ENCODE measurements at places on chromosomes 3 and 15. TPM values are rescaled to one million over a fixed set of nuclear protein-coding genes. Genes with fewer than 3 reads are reported as not detected.

The C3orf18 gene
- total RNA-seq, result 8.2 TPM

The ACAA1 gene
- total RNA-seq, result 34.8 TPM

The CCDC54 gene
- total RNA-seq, result not detected

The GOLGA6B gene
- not detected for total RNA-seq

The SPINK8 gene
- not detected for total RNA-seq

- H3K36me3 ChIP-seq, result no peaks in the 10 kb centered on the region
- H3K4me3 ChIP-seq, result no peak overlapping the region
Observed at GRCh38 chr3:71650372-71650771, 66.8 kb upstream of the FOXP1 start.

GRCh38 chr3:42855219-42855546 is 20.5 kb downstream of the CYP8B1 start:
- no peak overlapping the region for H3K27ac ChIP-seq
- H3K27me3 ChIP-seq, result no peaks in the 10 kb centered on the region
- no peaks in the 10 kb centered on the region for H3K36me3 ChIP-seq
- DNase-seq, result no peak
- no peaks in the 10 kb centered on the region for H3K4me1 ChIP-seq

DNA sequence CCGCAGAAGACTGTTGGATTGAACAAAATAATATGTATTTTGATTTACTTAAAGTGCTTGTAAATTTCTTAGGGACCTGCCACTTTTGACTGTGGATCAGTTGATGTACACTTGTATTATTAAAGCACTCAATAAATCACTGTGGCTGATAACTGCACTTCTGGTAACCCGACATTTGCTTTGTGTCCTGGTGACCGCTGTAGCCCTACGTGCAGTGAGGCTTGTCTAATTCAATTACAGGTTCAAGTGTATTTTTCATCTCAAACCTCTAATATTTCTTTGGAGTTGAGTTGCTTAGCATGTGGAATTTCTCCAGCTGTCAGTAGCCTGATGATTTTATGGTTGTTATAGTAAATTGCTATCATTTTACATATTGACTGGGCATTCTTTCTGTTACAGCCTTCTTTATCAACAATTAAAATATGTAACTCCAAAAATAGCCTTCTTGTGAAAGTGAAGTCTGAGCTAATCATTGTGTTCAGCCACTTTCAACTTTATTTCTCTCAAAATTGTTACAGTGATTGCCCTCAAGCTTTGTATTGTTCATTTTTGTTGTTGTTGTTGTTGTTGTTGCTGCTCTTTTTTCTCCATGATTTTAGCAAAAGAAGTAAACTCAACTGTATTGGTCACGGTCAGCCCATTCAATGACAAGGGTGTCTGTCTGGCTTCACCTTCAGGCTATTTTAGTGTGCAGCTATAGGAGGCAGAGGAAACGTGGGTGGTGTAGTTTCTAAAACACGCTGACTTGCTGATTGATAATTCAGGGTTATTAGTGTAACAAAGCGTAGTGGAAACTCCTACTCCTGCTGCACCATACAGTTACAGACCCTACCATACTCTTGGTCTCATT is 215.1 kb upstream of the UBE2E1 start:
- no peaks in the 10 kb centered on the region for H3K36me3 ChIP-seq
- no peak for DNase-seq
- H3K27me3 ChIP-seq, result no peaks in the 10 kb centered on the region
- H3K4me1 ChIP-seq, result no peaks in the 10 kb centered on the region
- H3K4me3 ChIP-seq, result no peak overlapping the region
- H3K27ac ChIP-seq, result no peak overlapping the region

DNA sequence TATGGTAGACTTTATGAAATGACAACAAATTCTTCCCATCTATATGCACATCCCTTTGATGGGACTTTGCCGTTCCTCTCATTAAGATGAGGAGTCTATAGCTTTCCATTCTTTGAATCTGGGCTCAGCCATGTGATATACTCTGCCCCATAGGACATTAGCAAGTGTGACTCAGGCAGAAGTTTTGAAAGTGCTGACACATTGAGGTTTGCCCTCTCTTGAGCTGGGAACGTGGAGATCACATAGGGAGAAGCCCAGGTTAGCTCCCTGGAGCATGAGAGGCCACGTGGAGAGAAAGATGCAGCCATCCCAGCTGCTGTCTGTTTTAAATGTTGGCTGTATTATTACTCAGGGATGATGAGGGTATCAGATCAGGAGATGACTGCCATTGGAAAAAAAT is 67.7 kb upstream of the OXTR start:
- no peaks in the 10 kb centered on the region for H3K4me1 ChIP-seq
- no peaks in the 10 kb centered on the region for H3K27me3 ChIP-seq
- no peaks in the 10 kb centered on the region for H3K36me3 ChIP-seq
- H3K4me3 ChIP-seq, result no peak overlapping the region

- H3K4me1 ChIP-seq, result peaks cover 14% of the 10 kb centered on the region
- DNase-seq, result no peak
- no peaks in the 10 kb centered on the region for H3K27me3 ChIP-seq
- no peak overlapping the region for H3K4me3 ChIP-seq
- H3K36me3 ChIP-seq, result no peaks in the 10 kb centered on the region
Observed at GRCh38 chr15:77665530-77666295, 33.0 kb upstream of the LINGO1 start.

GRCh38 chr3:74281705-74282104 is 332.8 kb downstream of the CNTN3 start:
- H3K27me3 ChIP-seq, result no peaks in the 10 kb centered on the region
- no peak overlapping the region for H3K4me3 ChIP-seq
- H3K27ac ChIP-seq, result no peak overlapping the region

DNA sequence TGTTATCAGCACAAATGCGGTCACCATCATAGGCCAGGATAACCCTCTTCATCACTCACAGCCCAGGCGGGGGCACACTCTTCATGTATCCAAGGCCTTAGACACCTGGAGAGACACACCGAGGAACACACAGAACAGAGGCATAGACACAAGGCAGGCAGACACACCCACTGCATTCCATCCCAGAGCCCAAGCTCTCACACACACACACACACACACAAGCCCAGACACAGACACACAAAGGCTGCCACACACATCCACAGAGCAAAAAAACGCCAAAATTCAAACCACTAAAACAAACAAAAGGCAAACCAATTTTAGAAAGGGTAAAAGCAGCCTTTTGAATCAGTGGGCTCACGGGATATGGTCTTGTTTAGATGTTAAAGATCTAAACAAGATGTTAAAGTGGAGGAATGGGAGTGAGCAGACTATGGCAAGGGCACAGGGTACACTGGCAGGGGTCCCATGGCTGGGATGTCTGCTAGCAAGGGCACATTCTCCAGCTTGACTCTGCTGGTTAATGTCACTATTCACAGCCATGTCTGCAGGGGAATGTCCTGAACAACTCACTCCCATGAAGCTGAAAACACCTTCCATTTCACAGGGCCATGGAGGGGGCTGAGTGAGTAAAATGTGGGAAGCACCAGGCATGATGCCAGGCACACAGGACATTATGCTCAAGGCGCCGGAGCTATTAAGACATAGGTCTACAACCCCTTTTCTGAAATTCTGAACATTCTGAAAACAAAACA is 14.9 kb upstream of the CRABP1 start:
- H3K27me3 ChIP-seq, result no peaks in the 10 kb centered on the region
- no peak overlapping the region for H3K4me3 ChIP-seq
- no peaks in the 10 kb centered on the region for H3K36me3 ChIP-seq
- peaks cover 16% of the 10 kb centered on the region for H3K4me1 ChIP-seq
- H3K27ac ChIP-seq, result no peak overlapping the region

- no peak overlapping the region for H3K27ac ChIP-seq
- no peak for DNase-seq
- H3K27me3 ChIP-seq, result no peaks in the 10 kb centered on the region
- H3K36me3 ChIP-seq, result no peaks in the 10 kb centered on the region
- no peaks in the 10 kb centered on the region for H3K4me1 ChIP-seq
Observed at GRCh38 chr3:190902292-190902691, 39.8 kb upstream of the GMNC start.

- H3K27me3 ChIP-seq, result no peaks in the 10 kb centered on the region
- H3K4me1 ChIP-seq, result no peaks in the 10 kb centered on the region
- no peak overlapping the region for H3K4me3 ChIP-seq
- no peak overlapping the region for H3K27ac ChIP-seq
- no peaks in the 10 kb centered on the region for H3K36me3 ChIP-seq
Observed at GRCh38 chr3:118213892-118214291, 820.8 kb downstream of the IGSF11 start.

All from H1 (cell line).